ENCODE measurements at places on chromosomes 2 and 18. TPM values are rescaled to one million over a fixed set of nuclear protein-coding genes. Genes with fewer than 3 reads are reported as not detected.

CIDEA gene
- total RNA-seq: 0.26 TPM

DDX1 gene
- total RNA-seq: 54.3 TPM

SERPINB7 gene
- 3.0 TPM for total RNA-seq

HNMT gene
- total RNA-seq: 139 TPM

EIF2B4 gene
- total RNA-seq: 28.6 TPM

EFR3B gene
- total RNA-seq: 0.51 TPM

EVA1A gene
- total RNA-seq: 16.2 TPM

POTEI gene
- not detected for total RNA-seq

CTAGE1 gene
- total RNA-seq: under 0.01 TPM

CNPPD1 gene
- total RNA-seq: 33.5 TPM

TANK gene
- 104 TPM for total RNA-seq

SPAG16 gene
- total RNA-seq: 36.0 TPM

ACVR2A gene
- 8.9 TPM for total RNA-seq

LRP2 gene
- under 0.01 TPM for total RNA-seq

AMER3 gene
- total RNA-seq: not detected

KCNS3 gene
- 1.3 TPM for total RNA-seq

CROCC2 gene
- total RNA-seq: 0.51 TPM

HOXD13 gene
- not detected for total RNA-seq

UNC80 gene
- under 0.01 TPM for total RNA-seq

MCEE gene
- total RNA-seq: 18.8 TPM

ITPRIPL1 gene
- 4.6 TPM for total RNA-seq

GAL3ST2 gene
- total RNA-seq: not detected

MPP4 gene
- total RNA-seq: 0.26 TPM

MC5R gene
- total RNA-seq: not detected

STON1 gene
- 12.1 TPM for total RNA-seq

DSG1 gene
- not detected for total RNA-seq

GALR1 gene
- not detected for total RNA-seq

TMEM150A gene
- total RNA-seq: 11.8 TPM

MOCOS gene
- 9.0 TPM for total RNA-seq

DNAJC5G gene
- total RNA-seq: not detected

TRIM43 gene
- not detected for total RNA-seq

ANKRD30B gene
- under 0.01 TPM for total RNA-seq
